ENCODE measurements at places on chromosomes 11 and 22.

DNA sequence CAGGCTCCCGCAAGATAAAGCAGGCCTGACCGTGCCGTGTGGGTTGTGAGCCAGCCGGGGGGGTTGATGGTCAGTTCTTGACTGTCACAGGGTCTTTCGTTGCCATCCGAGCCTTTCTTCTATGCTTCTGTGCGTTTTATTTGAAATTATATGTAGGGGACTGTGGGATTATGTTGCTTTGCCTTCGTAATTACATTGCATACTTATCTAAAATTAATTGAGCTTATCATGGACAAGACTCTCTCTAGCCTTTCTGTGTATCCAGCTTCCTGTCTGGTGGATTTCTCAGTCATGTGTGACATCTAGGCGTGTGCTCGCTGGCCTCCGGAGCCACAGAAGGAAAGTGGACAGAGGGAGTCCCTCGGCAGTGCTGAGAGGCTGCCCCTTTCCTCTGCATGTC is 93.2 kb downstream of the TBC1D22A start:
- no peak for DNase-seq

GRCh38 chr11:30328681-30329080 is 5.8 kb downstream of the ARL14EP start:
- no peak for DNase-seq

DNA sequence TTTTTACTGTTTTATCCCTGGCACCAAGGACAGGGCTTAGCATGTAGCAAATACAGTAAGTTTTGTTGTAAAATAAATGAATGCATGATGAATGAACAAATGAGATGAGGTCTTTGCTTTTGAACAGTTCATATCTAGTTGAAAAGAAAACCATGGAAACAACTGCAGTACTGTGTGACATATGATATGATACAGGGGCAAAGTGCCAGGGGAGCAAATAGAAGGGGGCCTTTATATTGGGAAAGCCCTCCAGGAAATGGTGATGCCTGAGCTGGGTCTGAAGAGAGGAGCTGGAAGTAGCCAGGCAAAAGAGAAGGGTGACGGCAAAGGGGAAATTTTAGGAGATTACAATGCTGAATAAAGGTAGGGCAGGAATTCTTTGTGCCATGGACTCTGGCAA is 63.8 kb upstream of the UCP3 start:
- DNase-seq = no peak

DNA sequence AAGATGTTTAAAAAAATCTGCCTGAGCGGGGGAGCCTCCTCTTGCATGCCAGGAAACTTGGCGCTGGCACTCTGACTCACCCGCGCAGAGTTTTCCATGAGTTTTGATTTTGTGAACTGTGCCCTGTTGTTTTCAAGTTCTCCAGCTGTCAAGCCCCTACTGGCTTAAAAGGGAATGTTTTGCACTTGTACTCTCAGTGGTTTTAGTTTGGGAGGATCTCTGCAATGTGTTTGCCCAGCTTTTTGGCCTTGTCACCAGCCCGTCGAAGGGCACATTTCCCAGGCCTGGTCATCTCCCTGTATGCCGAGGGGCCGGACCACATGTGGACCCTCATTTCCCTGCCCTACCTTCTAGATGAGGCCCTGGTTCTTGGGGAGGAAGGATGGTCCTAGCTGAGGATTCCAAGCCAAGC is 12.2 kb downstream of the MRGPRF start:
- no peak for DNase-seq

GRCh38 chr11:31996159-31996881 is 94.6 kb upstream of the RCN1 start:
- DNase-seq = no peak

GRCh38 chr11:47969401-47969800 is 11.0 kb upstream of the PTPRJ start:
- no peak for DNase-seq

DNA sequence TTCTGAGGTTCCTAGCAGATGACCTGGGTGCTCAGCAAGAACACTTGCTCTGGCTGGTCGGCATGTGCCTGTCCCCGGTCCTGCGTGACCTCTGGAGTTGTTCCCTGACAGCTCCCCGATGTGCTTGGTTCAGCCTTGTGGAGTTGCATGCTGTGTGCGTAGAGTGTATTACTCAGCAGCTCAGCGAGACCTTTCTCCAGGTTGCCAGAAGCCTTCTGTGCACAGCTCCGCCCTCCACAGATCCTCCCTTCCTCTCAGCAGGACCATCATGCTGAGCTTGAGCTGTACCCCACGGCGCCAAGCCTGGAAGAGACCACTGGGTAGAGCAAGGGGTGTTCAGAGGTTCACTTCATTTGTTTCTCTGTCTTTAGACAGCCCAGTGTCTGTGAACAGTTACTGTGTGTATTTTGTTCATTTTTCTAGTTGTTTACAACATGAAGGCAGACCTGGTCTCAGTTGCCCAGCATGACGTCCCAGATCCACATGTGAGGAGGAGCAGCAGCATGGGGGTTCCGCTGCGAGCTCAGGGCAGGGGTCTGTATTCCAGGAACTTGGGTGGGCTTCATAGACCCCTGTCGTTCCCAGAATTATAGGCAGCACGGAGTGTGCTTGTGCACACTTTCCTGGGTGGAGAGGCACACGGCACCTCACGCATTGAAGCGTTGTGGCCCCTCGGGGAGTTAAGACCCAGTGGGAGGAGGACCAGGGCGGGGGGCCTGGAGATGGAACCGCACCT is 148.6 kb downstream of the IGLL1 start:
- DNase-seq = no peak

DNA sequence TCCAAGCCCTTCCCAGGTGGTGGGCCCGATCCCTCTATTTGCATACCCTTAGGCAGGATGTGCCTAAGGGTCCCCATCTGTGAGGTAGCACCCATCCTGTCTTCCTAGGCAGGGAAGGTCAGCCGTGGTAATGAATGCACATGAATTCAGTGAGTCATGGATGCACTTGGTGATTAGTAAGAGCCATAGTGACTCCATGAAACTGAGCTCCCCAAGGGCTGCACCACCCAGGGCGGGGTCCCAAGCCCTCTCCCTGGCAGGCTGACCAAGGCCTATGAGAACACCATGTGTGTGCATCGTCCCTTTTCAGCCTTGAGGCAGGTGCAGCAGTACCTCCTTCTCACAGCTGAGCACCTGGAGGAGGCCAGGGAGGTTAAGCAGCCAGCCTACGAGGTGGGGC is 15.6 kb upstream of the SUSD2 start:
- DNase-seq = no peak

DNA sequence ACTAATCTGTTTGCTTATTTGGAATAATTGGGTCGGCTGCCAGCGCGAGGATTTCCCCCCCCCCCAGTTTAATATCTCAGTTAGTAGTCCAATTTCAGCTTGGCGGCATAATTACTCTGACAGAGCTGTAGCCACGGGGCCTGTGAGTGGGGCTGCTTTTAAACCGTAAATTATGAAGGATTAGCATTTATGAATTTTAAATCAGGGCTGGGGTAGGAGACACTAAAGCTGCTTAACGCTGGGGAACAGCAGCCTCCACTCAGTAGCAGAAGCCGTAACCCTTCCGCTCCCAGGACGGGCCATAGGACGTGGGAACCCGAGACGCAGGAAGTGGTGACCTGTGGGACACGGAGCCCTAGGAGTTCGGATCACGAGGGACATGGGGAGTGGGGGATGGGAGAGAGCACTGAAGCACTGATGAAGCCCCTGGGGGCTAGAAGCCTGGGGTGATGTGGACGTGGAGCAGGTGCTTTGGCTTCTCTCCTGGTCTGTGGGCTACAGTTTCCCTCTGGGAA is 66.2 kb upstream of the LMO1 start:
- DNase-seq = no peak

DNA sequence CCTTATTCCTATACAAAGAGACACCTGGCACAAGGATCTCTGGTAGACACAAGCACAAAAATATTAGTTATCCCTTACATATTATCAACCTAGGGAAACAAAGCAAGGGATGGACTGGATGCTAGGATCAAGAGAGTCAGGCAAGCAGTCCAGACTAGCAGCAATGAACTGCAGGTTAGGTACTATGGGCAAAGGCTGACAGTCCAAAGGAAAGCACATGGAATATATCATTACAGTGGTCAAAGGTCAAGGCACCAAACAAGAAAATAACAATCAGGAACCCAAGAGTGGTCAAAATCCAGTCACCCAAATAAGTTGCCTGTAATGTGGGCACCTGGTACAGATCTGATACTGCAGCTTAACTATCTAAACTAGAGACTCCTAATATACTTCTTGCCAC is 77.7 kb downstream of the TTC28 start:
- no peak for DNase-seq

- no peak for DNase-seq
These were observed 36.2 kb upstream of the PAK1 start for GRCh38 chr11:77510095-77510494.

GRCh38 chr22:22099833-22100812 is 117.5 kb upstream of the TOP3B start:
- DNase-seq = no peak

DNA sequence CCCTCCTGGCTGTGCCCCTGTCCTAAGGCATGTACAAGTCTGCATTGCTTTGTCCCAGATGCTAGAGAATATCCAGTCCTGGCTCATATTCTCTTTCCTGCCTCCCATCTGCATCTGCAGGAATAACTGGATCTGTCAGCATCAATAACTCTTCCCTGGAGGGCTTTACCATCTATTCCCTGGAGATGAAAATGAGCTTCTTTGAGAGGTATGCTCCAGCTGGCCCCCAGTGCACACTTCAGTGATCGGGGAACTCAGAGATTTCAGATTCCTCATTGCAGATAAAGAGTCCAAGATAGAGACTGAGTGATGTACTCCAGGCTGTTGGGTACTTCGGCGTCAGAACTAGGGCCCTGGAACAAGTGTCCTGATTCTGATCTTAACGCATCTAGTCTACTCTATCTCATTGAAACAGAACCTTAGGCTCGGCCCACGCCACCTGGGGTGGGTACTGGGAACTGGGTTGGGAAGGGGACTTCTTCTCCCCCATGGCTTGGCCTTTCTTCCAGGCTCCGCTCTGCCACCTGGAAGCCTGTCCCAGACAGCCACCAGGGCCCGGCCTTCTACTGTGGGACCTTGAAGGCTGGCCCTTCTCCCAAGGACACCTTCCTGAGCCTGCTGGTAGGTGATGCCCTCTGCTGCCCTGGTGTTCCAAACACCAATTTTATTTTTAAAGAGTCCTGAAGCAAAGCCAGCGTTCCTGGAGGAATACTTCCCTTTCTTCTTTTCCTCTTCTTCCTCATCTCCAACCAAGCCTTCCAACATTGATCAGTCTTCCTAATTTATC is 17.8 kb upstream of the GLB1L2 start:
- DNase-seq = no peak

GRCh38 chr22:40867109-40867508 is 5.2 kb upstream of the DNAJB7 start:
- DNase-seq = no peak

- DNase-seq = no peak
These were observed 70.7 kb downstream of the ARFGAP2 start for GRCh38 chr11:47105974-47106373.

DNA sequence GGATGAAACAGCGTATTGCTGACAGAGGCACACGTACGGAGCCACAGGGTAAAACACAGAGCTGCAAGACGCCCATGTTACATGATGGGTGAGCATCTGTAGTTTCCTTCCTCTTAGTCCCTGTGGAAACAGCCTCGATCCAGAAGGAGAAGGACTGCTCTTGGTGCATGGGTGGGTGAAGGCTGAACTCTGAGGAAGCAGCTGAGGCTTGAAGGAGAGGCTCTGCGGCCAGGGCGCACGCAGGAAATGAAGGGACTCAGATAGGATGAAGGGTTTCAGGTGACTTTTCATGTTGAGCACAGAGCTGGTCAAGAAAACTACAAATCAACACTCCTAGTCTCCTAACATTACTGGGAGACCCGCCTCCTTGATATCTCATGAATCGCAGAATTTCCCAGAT is 65.7 kb upstream of the ADA2 start:
- no peak for DNase-seq

DNA sequence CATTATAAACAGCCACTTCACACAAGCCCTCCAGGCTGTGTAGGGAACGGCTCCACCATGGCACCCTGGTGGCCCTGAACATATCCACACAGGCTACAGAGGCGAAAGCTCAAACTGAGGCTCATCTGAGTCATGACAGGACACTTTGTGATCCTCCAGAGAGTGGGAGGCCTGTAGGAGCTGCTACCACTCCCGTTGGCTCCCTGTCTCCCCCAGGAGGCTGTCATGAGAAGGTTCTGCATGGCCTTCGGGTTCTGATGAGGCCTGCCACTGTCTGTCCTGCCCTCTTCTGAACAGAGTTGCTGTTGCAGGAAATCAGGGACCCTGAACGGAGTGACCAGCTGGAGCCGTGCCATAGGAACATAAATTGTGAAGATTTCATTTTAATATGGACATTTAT is 23.8 kb upstream of the ALDH3B2 start:
- DNase-seq = no peak

GRCh38 chr11:18704698-18705097 is 6.1 kb downstream of the TMEM86A start:
- no peak for DNase-seq

GRCh38 chr11:76588455-76589325 is 81.9 kb downstream of the LRRC32 start:
- DNase-seq = no peak

- no peak for DNase-seq
These were observed 87.1 kb downstream of the GRIK4 start for GRCh38 chr11:120598517-120599257.

DNA sequence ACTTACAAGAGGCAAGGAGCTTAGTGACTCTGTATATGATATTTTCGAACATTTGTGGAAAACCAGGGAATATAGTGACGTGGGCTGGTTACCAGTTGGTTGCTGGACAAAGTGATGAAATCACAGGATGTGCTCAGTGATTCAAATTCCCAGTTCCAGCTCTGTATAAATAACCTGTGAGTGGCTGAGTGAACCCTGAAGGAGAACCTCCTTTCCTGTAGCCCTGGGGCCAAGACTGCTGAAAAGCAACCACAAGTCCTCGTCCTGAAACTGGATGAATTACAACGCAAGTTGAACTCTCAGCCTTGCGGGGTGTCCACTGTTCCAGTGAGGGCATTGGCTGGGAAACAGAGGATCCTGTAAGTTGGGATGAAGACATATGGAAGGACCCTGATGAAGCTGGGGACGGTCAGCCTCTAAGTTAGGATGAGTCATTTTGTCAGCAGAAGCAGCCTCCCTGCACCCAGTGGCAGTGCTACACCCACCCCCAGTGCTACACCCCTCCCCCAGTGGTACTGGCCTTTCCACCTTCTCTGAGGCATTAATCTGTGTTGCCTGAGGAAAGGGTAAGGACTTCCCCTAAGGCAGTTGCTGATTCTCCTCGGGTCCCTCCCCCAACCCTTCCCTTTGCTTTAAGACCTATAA is 22.0 kb upstream of the CD81 start:
- DNase-seq = no peak

- DNase-seq = no peak
These were observed 75.2 kb downstream of the WNT11 start for GRCh38 chr11:76131142-76131541.

DNA sequence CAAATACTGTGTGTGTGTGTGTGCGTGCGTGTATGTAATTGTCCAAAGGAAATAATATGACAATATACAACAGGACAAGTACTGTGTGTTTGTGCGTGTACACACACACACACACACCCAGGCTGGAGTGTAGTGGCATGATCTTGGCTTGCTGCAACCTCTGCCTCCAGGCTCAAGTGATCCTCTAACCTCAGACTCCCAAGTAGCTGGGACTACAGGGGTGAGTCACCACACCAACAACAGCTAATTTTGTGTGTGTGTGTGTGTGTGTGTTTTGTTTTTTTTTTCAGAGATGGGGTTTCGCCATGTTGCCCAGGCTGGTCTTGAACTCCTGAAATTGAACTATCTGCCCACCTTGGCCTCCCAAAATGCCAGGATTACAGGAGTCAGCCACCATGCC is 61.5 kb downstream of the NUP98 start:
- DNase-seq = no peak
